Right cardiac atrium (tissue), 5 donors: ENCODE measurements at places on chromosomes 7 and 10. TPM values are rescaled to one million over a fixed set of nuclear protein-coding genes. Genes with fewer than 3 reads are reported as not detected.

DNA sequence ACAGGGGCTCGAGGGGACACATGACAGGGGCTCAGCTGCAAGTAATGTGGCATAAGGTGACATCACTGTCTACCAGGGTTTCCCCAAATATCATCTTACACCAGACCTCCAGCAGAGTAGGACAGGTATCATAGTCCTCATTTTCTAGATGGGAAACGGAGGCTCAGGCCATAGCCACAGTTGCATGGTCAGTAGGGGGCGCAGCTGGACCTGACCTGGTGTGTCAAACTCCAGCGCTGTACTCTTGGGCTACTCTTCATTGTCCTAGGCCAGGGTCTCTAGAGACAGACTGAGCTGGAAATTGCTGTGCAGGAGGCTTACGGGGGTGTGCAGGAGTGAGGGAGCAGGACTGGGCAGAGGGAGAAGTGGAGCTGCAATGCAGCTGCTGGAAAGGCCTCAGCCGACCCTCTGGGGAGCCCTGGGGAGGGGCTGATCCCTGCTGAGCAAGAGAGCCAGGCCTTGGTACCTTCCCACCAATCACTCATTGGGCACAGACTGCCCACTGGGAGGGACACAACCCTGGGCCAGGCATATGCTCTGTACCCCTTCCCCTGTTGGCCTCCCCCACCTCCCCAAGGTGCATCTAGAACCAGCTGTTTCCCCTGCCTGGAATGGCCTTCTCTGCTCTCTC lies 89.9 kb downstream of the CDH23 start:
- peak; percentile 76 for DNase-seq

DNA sequence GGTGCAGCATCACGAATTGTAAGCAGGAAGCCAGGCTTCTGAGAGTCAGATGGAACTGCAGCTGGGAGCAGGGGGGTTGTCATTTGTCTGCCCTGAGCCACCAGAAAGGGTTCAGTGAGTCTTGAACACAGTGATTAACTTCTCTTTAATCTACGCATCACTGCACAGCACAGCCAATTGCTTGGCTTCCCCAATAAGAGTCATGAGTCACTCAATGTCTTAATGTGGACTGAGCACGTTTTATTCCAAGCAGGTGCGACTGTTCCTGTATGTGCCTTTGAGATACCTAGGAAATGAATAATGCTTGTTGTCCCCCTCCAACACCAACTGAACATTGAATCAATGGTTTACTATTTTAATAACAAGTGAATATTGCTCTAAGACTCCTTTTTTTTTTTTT lies 26.0 kb upstream of the PLEKHA1 start:
- no peak for DNase-seq

DNA sequence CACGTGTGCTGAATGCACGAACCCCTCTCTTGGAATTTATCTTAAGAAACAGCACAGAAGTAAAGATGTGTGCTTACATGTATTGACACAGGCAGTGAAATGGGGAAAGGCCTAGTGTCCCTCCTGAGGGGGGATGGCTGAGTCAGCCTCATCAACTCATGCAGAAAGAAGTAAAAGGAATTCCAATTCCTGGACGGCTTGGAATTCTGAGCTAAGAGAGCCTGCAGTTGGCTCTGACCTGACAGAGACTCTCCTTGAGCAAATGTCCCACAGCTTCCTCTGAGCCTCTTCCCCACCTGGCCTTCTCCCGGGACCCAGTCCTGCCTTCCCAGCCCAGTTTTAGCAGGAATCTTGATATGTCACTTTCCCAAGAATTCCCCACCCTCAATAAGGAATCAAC lies 542.4 kb upstream of the ADARB2 start:
- DNase-seq = no peak

ABCB4 gene
- polyA plus RNA-seq = 5.4 TPM

NUTM2E gene
- not detected for polyA plus RNA-seq

DNA sequence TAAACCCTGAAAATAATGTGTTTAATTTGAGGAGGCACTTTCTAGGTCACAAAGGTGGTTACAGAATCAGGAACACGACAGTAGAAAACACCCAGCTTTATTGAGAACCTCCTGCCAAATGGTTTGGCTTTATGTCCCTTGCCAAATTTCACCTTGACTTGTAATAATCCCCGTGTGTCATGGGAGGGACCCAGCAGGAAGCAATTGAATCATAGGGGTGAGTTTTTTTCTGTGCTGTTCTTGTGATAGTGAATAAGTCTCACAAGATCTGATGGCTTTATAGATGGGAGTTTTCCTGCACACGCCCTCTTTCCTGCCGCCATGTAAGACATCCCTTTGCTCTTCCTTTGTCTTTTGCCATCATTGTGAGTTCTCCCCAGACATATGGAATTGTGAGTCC lies 193.8 kb upstream of the KLF6 start:
- DNase-seq = no peak

PON2 gene
- 51.0 TPM for polyA plus RNA-seq

AS3MT gene
- 35.2 TPM for polyA plus RNA-seq

DNA sequence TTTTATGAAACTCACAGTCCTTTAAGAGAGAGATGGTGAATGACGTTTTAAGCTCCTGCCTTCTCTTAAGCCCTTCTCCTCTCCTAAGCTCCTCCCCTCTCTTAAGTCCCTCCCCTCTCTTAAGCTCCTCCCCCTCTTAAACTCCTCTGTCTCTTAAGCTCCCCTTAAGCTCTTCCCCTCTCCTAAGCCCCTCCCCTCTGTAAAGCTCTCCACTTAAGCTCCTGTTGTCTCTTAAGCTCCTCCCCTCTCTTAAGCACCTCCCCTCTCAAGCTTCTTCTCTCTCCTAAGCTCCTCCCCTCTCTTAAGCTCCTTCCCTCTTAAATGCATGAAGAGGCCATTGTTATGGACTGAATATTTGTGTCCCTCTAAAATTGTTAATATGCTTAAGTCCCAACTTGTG lies 1180.6 kb upstream of the AUTS2 start:
- no peak for DNase-seq

TNS3 gene
- 19.7 TPM for polyA plus RNA-seq

DNA sequence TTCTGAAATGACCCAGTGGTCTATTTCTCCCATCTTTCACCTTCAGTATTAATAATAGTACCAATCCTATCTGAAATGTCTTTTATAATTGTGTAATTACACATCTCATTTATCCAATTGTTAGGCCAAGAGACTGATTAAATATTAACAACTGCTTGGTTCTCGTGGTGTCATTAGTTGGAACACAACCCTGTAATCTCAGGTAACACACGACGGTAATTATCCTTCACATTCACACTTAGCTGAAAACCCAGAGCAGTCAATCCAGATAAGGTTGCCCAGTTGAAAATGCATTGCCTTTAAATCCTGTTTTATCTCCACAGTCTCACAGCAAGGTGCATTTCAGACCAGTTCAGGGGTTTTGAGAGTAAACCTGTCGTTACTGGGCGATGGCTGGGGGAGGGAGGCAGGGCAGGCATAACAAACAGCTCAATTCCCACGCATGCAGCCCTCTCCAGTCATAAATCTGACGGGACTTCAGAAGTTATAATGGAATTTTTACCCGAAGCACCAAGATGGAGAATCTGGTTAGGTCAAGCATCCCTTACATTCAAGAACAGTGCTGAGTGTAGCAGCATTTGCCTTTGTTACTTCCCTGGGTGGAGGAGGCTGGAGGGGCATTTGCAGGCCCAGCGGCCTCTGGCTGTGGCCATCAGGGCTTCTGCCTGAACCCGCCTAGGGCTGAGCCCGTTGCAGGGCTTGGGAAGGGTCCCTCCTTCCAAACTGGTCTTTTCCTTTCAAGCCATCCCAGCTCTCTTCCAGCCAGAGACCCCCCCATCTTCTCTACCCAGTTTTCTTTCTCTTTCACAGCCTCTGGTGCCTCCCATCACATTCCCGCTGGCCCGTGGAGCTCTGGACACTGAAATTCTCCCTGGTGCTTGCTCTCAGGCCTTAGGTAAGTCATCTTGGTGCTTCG lies 201.0 kb upstream of the LYZL2 start:
- no peak for DNase-seq

GRCh38 chr10:58555170-58555929 lies 42.7 kb downstream of the BICC1 start:
- DNase-seq = no peak

MOGAT3 gene
- not detected for polyA plus RNA-seq

THSD7A gene
- polyA plus RNA-seq = 0.34 TPM

TFR2 gene
- 0.14 TPM for polyA plus RNA-seq

GPR15LG gene
- polyA plus RNA-seq = not detected

DNA sequence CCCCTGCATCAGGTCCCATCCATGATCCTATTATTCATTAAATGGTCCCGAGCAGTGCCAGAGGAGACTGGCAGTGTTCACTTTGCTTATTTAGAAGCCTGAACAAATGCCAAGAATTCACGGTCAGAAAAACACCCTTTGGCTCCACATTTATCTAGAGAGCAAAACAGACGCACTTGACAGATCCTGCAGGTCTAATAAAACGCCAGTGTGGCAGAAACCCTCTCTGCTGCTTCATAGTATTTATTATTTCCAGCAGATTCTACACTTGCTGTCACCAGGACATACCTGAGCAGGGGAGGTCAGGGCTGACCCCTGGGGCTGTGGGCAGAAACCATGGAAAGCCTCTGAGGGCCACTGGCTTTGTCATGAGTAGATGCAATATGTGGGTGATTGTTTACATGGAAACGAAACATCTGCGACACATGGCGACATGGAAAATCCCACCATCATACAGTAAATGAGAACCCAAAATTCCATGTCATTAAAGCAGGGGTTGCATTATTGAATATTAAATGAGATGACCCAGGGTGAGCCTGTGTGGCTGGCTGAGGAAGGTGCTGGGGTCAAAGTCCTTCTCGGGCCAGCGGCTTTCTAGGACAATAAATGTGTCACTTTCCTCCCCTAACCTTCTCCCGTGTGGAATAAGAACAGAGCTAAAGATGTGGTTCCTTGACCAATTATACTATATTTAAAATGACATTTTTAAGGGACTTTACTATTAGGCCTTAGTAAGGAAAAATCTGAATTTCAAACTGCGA lies 205.9 kb upstream of the SVIL start:
- DNase-seq = no peak

IL6 gene
- polyA plus RNA-seq = 17.2 TPM

DNA sequence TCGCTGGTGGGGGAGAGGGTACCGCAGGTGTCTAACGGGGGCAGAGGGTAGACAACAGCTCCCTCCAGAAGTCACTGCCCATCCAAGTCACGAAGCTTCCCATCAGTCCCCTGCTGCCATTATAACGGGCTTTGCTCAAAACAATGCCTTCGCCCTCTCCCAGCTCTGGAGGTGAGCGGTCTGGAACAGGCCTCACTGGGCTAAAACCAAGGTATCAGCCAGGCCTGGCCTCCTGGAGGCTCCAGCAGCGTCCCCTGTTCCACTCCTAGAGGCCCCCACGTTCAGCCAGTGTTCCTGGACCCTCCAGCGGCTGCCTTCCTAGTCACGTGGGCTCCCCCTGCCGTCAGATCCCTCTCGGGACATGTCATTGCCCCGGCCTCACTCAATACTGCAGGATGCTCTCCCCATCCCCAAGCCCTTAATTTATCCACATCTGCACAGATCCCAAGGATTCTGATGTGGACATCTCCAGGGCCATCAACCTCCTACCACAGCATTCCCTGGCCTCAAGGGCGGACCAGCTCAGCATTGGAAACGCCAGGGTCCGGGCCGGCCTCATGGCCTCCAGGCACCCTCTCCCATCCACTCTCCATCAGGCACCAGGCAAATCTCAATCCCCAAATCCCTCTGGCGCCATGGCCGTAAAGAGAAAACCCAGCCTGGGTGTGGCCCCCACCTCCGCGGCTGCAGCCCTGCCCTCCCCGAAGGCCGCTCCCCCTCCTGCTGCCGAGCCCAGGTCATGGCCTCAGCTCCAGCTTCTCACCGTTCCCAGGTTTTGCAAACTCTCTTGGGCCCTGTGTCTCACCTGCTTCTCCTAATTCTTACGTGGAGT lies 104.1 kb upstream of the FAM20C start:
- peak; percentile 42 for DNase-seq

UPK3B gene
- 0.23 TPM for polyA plus RNA-seq

DNA sequence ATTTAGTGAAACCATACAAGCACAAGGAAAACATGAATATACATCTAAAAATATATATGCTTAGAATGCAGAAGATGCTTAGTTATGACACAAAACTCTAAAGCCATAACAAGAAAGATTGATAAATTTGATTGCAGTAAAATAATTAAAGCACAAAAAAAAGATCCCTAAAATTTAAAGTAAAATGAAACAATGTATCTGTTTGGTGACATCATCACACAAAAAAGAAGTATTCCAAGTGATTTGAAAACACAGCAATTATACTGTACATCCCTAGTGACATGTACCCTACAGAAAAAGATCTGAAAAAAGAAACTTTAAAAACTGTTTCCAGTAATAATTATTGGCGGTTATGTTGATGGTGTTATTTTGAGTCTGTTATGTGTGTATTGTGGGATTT lies 37.7 kb downstream of the PHYHIPL start:
- DNase-seq = no peak

DNA sequence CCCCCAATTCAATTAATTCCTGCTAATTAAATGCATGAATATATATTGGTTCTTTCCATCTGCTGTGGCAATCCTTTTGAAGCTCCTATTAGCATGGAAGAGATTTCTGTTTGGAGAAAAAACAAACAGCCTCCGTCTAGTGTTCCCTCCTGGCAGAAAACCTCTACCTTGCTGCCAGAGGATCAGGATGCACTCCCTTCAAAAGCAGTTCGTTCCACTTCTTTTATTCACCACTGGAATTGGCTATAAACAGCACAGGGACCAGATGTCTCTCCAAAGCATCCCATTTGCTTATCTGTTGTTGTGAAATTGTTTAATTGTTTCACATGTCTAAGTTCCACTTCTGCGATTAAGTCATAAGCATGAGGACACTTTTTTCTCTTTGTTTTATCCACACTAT lies 77.8 kb upstream of the PTN start:
- DNase-seq = no peak

GRCh38 chr7:128679920-128680319 lies 7.8 kb downstream of the GARIN1A start:
- no peak for DNase-seq

DNA sequence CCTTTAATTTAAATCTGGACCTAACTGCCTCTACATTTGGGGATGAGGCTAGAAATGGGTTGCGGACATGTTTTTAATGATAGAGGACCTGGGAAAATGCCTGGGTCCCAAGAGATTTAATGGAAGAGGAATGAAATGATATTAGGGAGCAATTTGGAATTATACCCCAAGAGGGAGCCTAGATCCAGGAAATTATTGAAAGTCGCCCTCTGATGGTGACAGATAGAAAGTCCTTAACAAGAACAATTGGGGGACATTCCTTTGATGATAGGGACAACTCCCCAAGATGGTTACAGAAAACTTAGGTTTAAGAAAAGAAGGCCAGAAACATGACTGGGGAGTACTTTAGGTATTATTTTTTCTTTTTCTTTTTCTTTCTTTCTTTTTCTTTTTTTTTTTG lies 9.5 kb upstream of the TSGA13 start:
- DNase-seq = no peak
